ENCODE measurements at places on chromosomes 3 and 15. TPM values are rescaled to one million over a fixed set of nuclear protein-coding genes. Genes with fewer than 3 reads are reported as not detected.

DNA sequence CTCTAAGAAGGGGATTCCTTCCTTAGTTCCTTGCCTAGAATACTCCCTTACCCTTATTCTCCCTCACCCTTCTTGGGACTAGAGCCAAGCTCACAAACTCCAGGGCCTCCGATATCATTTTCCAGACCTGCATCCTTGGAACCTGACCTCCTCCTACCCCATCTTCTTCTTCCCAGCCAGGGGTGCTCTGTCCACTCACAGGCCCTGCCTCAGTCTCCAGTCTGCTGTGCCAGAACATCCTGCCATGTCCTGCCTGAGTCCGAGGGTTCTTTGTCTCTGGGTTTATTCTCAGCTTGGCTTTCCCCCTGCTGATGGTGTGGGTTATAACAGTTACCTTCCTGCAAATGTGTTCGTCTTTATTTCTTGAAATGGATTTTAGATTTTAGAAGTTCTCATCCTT is 59.9 kb upstream of the MCF2L2 start:
- H3K27me3 ChIP-seq, result no peaks in the 10 kb centered on the region
- no peaks in the 10 kb centered on the region for H3K36me3 ChIP-seq
- H3K4me3 ChIP-seq, result no peak overlapping the region

- no peaks in the 10 kb centered on the region for H3K27me3 ChIP-seq
- no peak overlapping the region for H3K27ac ChIP-seq
- H3K4me3 ChIP-seq, result no peak overlapping the region
- no peak for DNase-seq
- no peaks in the 10 kb centered on the region for H3K36me3 ChIP-seq
Measured at GRCh38 chr15:55894399-55894965, 98.9 kb downstream of the NEDD4 start.

The LTF gene
- 23.7 TPM for total RNA-seq

GRCh38 chr3:123620343-123620742 is 35.5 kb upstream of the HACD2 start:
- H3K27me3 ChIP-seq, result no peaks in the 10 kb centered on the region
- no peak overlapping the region for H3K27ac ChIP-seq
- peak overlapping the region; percentile 37 for H3K4me3 ChIP-seq
- H3K4me1 ChIP-seq, result peaks cover 26% of the 10 kb centered on the region

- H3K4me1 ChIP-seq, result no peaks in the 10 kb centered on the region
- H3K4me3 ChIP-seq, result no peak overlapping the region
- no peaks in the 10 kb centered on the region for H3K27me3 ChIP-seq
Measured at GRCh38 chr15:95699578-95699977, 630.9 kb upstream of the NR2F2 start.

DNA sequence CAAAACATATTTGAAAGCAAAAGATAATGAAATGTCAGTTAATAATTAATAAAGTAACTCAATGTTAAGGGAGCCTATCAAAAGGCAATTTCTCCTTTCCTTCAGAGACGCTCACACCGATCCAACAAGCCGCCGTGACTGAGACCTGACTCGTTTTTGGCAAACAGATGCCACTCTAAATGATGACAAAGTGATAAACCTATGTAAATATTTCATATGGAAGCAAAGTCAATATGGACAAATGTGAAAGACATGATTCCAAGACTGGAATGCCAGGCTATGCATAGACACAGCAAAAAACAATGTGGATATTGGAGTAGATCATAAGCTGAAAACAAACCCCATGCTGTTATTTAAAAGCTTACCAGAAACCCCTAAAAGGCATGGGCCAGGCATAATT is 137.2 kb upstream of the SUCLG2 start:
- H3K27ac ChIP-seq, result no peak overlapping the region
- H3K4me1 ChIP-seq, result no peaks in the 10 kb centered on the region
- no peak overlapping the region for H3K4me3 ChIP-seq
- H3K36me3 ChIP-seq, result no peaks in the 10 kb centered on the region

DNA sequence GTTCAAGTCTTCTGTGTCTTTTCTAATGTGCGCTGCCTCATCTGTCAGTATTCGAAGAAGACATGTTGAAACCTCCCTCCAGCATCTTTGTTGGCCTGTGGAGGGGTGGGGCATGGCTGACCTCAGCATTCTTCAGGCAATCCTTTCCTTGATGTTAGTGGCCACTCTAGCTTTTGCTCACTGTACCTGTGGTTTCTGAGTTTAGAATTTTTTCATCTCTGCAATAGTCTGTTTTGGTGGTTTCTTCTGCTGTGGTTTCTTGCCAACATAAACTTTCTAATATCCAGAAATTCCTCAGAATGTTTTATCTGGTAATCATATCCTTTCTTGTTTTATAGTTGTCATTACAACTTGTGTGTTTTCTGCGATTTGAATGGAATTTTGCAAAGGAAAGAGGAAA is 251.3 kb upstream of the NR2E3 start:
- no peaks in the 10 kb centered on the region for H3K36me3 ChIP-seq
- H3K4me1 ChIP-seq, result no peaks in the 10 kb centered on the region

- no peaks in the 10 kb centered on the region for H3K27me3 ChIP-seq
- DNase-seq, result no peak
- no peaks in the 10 kb centered on the region for H3K36me3 ChIP-seq
- H3K4me3 ChIP-seq, result no peak overlapping the region
Measured at GRCh38 chr15:71341811-71342550, 226.7 kb downstream of the THSD4 start.
